ENCODE measurements at places on chromosomes 1 and 21. TPM values are rescaled to one million over a fixed set of nuclear protein-coding genes. Genes with fewer than 3 reads are reported as not detected.

DNA sequence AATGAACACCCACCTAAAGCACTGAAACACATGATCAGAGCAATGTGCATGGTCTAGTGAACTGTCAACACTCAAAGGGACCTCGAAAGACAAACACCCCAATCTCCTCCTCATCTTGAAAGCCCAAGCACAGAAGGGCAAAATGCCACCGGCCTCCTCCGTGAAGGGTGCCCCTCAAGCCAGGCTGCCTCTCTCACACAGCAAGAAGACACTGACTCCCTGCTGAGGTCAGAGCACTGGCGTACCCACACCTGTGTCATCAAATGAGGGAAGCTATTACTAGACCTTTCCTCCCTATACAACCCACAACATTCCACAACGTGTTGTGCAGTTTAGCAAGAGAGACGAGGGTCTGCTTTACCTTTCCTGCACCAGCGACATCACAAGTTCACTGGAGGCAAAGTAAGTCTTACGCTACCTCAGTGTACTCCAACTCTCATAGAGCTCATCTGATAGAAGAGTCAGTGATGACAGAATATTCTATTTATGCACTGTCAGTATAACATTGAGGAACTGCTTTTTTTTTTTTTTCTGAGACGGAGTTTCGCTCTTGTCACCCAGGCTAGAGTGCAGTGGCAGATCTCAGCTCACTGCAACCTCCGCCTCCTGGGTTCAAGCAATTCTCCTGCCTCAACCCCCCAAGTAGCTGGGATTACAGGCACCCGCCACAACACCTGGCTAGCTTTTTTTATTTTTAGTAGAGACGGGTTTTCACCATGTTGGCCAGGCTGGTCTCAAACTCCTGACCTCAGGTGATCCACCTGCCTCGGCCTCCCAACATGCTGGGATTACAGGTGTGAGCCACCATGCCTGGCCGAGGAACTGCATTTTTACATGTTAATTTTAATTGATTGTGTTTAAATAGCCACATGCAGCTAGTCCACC is 3.3 kb downstream of the SH3BP5L start:
- no peak overlapping the region for H3K27ac ChIP-seq
- no peak overlapping the region for H3K4me3 ChIP-seq
- no peaks in the 10 kb centered on the region for H3K27me3 ChIP-seq
- peaks cover 75% of the 10 kb centered on the region for H3K4me1 ChIP-seq
- H3K36me3 ChIP-seq, result peaks cover 72% of the 10 kb centered on the region
- DNase-seq, result no peak

DNA sequence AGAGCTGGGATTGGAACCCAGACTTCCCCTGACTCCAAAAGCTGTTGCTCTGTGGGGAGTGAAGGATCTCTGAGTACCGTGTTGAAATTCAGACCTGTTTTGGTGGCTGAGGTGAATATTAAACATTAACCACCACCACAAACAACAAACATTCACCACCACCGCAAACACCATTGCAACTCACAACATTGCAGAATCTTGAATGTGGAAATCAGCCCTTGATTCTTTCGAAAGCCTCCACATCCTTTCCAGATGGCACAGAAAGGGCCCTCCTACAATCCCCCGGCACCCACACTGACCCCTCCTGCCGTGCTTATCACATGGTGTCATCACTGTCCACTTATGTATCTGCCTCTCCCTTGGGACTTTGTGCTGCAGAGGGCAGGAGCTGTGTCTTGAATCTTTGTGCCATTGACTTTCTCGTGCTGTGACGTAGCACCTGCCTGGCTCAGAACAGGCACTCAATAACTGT is 1.4 kb downstream of the CDA start:
- H3K36me3 ChIP-seq, result no peaks in the 10 kb centered on the region
- H3K27me3 ChIP-seq, result no peaks in the 10 kb centered on the region
- peak overlapping the region; percentile 80 for H3K27ac ChIP-seq
- H3K4me3 ChIP-seq, result peak overlapping the region; percentile 7
- no peak for DNase-seq
- H3K4me1 ChIP-seq, result peaks cover 41% of the 10 kb centered on the region

DNA sequence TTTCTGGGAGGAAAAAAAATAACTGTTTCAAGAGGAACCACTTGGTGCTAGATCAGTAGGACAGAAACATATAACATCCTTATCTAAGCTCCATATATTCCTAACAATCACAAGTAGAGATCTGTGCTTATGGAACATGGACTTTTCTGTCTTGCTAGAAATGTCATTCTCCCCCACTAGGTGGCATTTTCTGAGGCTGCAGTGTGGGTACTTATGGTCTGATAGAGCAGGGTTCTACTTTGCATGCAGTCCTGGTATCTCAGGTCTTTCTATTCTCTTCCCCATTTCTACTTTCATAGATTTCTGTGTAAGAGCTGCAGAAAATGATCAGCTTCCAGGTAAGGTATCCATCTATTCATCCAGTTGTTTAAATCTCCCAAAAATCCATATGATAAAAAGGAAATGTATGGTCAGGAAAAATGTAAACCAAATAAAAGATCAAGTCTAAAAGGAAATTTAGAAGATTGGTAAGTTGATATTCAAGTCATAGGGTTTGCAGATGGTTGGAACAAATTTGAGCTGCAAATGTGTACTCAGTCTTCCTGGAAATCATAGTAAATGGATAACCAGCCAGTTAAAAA is 1.5 kb downstream of the ZNF684 start:
- DNase-seq, result no peak
- no peak overlapping the region for H3K27ac ChIP-seq
- no peaks in the 10 kb centered on the region for H3K36me3 ChIP-seq
- H3K4me1 ChIP-seq, result peaks cover 5% of the 10 kb centered on the region
- no peaks in the 10 kb centered on the region for H3K27me3 ChIP-seq

DNA sequence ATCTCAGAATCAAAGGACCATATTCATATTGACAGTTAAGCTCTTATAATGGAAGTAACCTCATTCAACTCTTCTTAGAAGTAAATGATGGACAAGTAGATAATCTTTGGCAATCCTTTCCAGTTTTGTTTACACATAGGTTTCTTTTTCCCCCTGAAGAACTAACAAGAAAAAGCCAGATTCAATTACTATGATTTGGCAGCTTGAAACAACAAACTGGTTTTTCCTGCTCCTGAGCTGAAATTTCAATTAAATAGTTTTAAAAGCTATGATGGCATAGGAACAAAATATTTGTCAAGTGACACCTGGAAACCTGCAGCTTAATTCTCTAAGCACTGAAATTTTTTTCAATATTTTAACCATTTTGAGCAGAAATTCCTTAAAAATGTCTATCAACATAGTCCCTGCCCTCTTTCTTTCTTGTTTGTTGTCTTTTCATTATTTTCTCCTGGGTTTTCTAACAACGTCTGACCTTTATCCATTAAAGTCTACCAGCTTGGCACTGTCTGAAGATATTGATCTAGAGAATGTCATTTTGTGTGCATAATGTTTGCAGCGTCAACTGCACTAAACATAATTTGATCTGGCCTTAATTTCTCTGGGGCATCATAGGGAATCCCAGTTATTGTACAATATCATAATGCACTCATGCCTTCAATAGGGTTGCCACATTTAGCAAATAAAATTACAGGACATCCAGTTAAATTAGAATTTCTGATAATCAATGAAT is 4.0 kb upstream of the SLC35A3 start:
- no peak overlapping the region for H3K27ac ChIP-seq
- no peak overlapping the region for H3K4me3 ChIP-seq
- H3K36me3 ChIP-seq, result no peaks in the 10 kb centered on the region
- DNase-seq, result no peak
- peaks cover 7% of the 10 kb centered on the region for H3K4me1 ChIP-seq
- H3K27me3 ChIP-seq, result no peaks in the 10 kb centered on the region

GRCh38 chr1:200893411-200893901 is 1.2 kb upstream of the INAVA start:
- no peak for DNase-seq
- H3K4me1 ChIP-seq, result peaks cover 19% of the 10 kb centered on the region
- peaks cover 8% of the 10 kb centered on the region for H3K36me3 ChIP-seq
- peak overlapping the region; percentile 96 for H3K27ac ChIP-seq
- no peaks in the 10 kb centered on the region for H3K27me3 ChIP-seq

GRCh38 chr1:50348449-50349241 is 74.6 kb downstream of the DMRTA2 start:
- H3K27me3 ChIP-seq, result no peaks in the 10 kb centered on the region
- H3K4me3 ChIP-seq, result no peak overlapping the region
- no peaks in the 10 kb centered on the region for H3K36me3 ChIP-seq
- no peak overlapping the region for H3K27ac ChIP-seq
- no peaks in the 10 kb centered on the region for H3K4me1 ChIP-seq

Gene CRB1
- 0.19 TPM for total RNA-seq

Gene C1orf226
- total RNA-seq, result 3.2 TPM

Gene COL16A1
- total RNA-seq, result 23.5 TPM

Gene SPRR2G
- not detected for total RNA-seq

Gene MANEAL
- 5.0 TPM for total RNA-seq

Gene POTED
- not detected for total RNA-seq

Gene OR2L2
- total RNA-seq, result not detected

Gene PRAMEF17
- not detected for total RNA-seq

GRCh38 chr1:207412845-207413244 is 41.3 kb upstream of the CR2 start:
- H3K4me1 ChIP-seq, result no peaks in the 10 kb centered on the region
- no peak overlapping the region for H3K27ac ChIP-seq
- H3K4me3 ChIP-seq, result no peak overlapping the region
- no peaks in the 10 kb centered on the region for H3K36me3 ChIP-seq
- no peak for DNase-seq
- no peaks in the 10 kb centered on the region for H3K27me3 ChIP-seq

DNA sequence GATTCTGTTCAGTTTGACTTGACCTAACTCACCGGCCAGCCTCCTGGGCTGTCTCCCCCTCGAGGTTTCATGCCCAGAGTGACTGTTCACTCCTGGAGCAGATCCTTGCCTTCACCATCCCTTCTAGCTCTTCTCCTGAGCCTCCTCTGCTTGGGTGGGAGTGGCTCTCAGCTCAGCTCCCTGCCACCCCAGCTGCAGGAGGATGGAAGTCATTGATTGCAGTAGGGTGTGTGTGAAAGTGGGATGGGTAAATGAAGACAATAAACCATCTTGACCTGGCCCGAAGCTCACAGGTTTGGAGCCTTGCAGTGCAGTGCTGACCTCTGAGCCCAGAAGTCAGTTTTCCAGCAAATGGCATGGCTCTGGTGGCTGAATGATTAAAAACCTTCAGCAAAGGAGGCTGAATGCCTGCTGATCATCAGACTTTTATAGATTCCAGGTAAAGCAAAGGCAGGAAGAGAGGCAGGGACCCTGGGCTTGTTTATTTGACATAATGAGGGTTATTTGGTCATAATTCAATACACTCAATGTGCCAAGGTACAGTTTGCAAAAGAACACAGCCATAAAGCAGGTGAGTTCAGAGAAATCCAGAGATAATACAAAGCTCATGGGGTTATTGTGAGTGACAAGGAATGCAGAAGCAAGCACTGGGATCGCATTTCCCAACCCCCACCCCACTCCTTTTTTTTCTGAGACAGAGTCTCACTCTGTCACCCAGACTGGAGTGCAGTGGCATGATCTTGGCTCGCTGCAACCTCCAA is 17.5 kb upstream of the TFF3 start:
- peaks cover 5% of the 10 kb centered on the region for H3K4me1 ChIP-seq
- H3K27ac ChIP-seq, result no peak overlapping the region
- H3K4me3 ChIP-seq, result no peak overlapping the region

Gene TRABD2B
- total RNA-seq, result 0.26 TPM

Gene PADI1
- total RNA-seq, result 47.4 TPM

DNA sequence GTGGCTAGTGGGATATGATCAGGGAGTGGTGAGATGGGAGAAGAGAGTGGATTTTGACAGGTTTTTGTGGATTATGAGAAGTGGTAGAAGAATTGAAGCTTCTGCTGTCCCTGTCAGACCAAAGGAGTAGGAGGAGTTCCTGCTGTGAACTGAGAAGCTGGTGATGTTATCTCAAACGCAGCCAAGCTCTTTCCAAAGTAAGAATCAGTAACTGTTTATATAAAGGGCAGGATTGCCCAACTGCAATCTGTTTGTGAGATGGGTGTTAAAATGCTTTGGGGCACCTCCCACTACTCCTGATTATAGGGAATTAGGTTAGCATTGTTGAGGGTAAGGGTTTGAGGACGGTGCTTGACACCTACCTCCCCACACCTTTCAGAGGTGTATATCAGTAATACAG is 60.5 kb upstream of the USP25 start:
- DNase-seq, result no peak
- H3K36me3 ChIP-seq, result no peaks in the 10 kb centered on the region
- no peaks in the 10 kb centered on the region for H3K27me3 ChIP-seq
- no peak overlapping the region for H3K4me3 ChIP-seq

Gene CDC20
- total RNA-seq, result 48.7 TPM

DNA sequence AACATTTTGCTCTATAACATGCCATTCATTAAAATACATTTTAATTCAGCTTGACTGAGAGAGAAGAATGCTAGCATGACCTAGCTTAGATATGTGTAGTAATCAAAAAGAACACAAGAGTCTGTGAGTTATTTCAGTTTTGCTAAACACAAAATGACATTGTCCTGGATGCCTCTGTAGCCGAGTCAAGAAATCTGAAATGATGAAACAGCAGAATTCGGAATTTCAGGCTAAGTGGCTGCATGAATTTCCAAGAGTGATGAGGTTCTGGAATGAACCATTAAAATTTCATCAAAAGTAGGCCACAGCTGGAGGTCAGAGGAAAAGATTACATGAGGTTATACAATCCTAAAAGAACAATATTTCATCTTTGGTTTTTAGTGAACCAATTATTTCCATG is 79.1 kb upstream of the CXADR start:
- H3K27me3 ChIP-seq, result no peaks in the 10 kb centered on the region
- no peak overlapping the region for H3K27ac ChIP-seq
- DNase-seq, result no peak
- H3K36me3 ChIP-seq, result no peaks in the 10 kb centered on the region
- no peak overlapping the region for H3K4me3 ChIP-seq

DNA sequence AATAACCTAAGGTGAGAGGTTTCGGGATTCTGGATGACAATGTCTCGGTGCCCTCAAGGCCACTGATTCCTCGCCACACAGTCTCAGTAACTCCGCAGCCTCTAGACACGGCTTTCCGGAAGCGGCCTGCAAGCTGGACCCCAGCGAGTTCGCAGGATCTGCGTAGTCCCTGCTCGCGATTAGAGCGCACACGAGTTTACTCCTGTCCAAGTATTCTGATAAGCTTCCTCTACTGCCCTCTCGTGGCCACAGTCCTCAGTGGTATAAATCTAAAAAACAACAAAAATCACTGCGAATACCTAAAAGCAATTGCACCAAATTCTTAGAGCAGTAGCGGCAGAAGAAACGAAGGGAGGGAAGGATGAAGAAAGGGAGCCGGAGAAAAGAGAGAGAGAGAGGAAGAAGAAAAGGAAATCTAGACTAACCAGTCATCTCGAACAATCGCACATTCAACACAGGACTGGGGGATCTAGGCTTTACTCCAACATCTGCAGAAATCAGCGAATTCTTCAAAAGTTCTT is 1.1 kb upstream of the PLXNA2 start:
- no peaks in the 10 kb centered on the region for H3K27me3 ChIP-seq
- peak; percentile 35 for DNase-seq
- no peaks in the 10 kb centered on the region for H3K36me3 ChIP-seq

Gene ADAMTSL4
- total RNA-seq, result 76.8 TPM

Gene RNU1-2
- total RNA-seq, result under 0.01 TPM

DNA sequence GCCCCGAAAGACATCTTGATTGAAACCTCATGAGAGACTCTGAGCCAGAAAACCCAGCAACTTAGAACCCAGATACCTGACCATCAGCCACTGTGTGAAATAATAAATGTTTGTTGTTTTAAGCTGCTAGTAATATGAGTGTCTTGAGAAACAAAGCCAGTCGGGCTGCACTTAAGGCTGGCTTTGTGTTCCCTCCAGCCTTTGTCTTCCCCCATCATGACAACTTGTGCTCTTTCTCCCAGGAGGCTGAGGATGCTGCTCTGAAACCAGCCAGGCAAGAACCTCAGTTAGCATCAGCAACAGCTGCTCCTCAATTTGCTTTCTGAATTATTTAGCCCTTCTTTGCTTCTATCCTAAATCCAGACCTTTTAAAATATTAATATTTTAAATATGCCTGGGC is 78.2 kb downstream of the SLC16A1 start:
- no peaks in the 10 kb centered on the region for H3K27me3 ChIP-seq
- no peak for DNase-seq
- no peak overlapping the region for H3K4me3 ChIP-seq
- peaks cover 15% of the 10 kb centered on the region for H3K4me1 ChIP-seq
